Right ventricle myocardium inferior (tissue), 1 donor: ENCODE measurements at places on chromosomes 16 and 17. TPM values are rescaled to one million over a fixed set of nuclear protein-coding genes. Genes with fewer than 3 reads are reported as not detected.

The ZFHX3 gene
- 8.4 TPM for total RNA-seq

The TERB1 gene
- not detected for total RNA-seq

The CLEC18C gene
- not detected for total RNA-seq

The POLDIP2 gene
- total RNA-seq = 160 TPM

The VMP1 gene
- total RNA-seq = 50.6 TPM

The LRRC75A gene
- 1.1 TPM for total RNA-seq

The SLFN13 gene
- 6.7 TPM for total RNA-seq

The FAM117A gene
- total RNA-seq = 10.3 TPM

The NAGPA gene
- 6.5 TPM for total RNA-seq

The KRTAP4-1 gene
- not detected for total RNA-seq

The TBC1D3G gene
- total RNA-seq = not detected

The SECTM1 gene
- total RNA-seq = 4.9 TPM

The KRTAP4-9 gene
- not detected for total RNA-seq

The PRR29 gene
- 0.51 TPM for total RNA-seq

DNA sequence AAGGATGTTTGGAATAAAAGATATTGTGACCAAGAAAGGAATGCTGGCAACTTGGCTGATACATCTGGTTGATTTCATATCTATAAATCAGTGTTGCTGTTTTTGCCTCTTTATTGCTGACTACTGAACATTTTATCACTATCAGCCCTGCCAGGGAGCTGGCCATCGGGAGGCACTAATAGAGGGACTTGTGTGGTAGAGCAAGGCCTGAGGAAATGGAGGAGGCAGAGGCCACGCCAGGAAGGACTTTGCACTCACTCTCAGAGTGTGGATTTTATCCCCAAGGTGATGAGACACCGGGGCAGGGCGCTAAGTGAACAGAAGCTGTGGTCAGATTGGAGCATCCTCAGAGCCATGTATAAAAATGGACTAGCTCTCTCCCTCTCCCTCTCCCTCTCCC is 9.3 kb upstream of the CYB561 start:
- no peak for DNase-seq

- DNase-seq = peak; percentile 30
These were observed 4.6 kb downstream of the ANKRD13B start for GRCh38 chr17:29597361-29598172.

DNA sequence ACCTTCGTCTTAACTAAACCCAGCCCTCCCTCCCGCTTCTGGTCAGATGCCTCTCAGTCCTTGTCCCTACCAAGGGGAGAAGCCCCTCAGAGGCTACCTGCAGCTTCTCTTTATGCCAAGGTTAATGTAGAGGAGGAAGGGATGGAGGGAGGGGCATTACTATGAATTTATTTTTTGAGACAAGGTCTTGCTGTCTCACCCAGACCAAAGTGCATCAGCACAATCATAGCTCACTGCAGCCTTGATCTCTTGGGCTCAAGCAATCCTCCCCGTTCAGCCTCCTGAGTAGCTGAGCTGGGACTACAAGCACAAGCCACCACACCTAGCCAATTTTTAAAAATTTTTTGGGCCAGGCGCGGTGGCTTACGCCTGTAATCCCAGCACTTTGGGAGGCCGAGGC is 15.3 kb downstream of the EPOP start:
- DNase-seq = no peak

DNA sequence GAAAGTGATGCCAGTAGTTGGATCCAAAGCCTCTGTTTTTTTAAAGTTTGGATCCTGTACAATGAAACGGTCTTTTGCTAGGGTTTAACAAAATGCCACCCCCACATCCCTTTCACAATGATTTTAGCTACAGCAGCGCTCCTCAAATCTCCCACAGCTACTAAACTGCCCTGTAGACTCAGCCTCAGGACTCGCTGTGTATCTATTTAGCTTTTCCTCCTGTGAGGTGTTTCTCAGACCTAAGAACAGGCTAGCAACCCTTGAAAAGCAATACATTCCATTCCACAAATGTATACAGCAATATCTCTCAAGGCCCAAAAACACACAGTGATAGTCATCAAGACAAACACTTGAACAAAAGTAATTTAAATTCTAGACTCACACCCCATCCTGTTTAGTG is 206.4 kb downstream of the ZFHX3 start:
- no peak for DNase-seq

DNA sequence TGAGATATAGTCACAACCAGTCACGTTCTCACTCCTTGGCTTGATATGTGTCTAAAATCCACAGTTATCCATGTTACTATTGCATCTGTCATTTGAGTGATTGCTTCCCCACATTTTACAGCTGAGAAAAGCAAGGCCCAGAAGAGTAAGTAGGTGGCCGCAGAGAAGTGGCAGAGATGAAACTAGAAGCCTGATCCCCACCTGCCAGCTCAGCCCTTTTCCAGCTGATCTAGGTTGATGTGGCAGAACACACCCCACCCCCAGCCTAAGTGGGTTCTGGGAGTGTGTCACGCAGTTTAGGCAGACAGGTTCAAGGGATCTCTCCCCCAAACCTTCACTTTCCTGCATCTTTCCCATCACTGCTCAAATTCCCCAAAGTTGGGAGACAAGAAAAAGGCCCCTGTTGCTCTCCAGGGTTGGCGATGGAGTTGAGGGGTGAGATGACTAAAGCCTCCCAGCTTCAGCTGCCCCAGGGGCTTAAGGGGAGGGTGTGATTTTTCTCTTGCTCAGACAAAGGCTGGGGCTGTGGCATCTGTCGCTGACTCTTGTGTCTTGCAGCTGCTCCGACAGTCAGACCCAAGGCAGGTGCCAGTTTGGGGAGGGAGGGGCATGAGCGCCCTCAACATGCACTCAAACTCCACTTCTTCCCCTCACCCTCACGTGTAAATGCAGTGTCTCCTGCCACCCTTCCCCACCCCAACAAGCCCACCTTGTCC is 48.9 kb upstream of the LHX1 start:
- no peak for DNase-seq

- DNase-seq = peak; percentile 45
These were observed 9.4 kb downstream of the CPNE7 start for GRCh38 chr16:89584768-89585549.

DNA sequence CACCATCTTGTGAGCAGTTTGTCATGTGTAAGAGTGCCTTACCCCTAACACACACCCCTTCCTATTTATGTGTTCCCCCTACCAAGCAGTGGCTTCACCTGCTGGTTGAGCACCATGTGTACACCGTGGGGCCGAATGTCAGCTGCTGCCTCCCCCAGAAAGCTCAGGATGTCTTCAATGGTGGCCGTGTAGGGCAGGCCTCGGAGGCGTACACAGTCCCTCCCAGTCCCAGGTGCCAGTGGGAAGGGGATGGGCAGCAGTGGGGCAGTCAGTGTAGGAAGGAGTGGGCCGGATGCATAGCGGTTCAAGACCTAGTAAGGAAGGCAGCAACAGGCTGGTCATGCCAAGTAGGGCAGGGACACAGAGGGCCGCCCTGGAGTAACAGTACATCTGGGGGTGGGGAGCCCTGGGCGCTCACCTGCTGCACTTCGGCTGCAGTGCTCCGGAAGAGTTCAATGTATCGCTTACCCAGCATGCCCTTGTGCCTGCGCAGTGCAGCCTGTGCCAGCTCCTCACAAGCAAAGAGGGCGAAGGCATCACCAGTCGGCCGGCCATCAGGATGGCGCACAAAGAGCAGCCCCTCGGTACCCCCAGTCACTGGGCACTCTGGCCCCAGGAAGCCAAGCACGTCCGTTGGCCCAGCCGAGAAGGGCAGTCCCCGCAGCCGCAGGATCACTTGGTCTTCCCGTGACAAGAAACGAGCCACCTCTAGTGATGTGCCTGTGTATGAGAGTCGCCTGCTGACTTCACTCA is 4.4 kb downstream of the ESRP2 start:
- no peak for DNase-seq

GRCh38 chr17:50364715-50365114 is 8.3 kb downstream of the MRPL27 start:
- DNase-seq = no peak

DNA sequence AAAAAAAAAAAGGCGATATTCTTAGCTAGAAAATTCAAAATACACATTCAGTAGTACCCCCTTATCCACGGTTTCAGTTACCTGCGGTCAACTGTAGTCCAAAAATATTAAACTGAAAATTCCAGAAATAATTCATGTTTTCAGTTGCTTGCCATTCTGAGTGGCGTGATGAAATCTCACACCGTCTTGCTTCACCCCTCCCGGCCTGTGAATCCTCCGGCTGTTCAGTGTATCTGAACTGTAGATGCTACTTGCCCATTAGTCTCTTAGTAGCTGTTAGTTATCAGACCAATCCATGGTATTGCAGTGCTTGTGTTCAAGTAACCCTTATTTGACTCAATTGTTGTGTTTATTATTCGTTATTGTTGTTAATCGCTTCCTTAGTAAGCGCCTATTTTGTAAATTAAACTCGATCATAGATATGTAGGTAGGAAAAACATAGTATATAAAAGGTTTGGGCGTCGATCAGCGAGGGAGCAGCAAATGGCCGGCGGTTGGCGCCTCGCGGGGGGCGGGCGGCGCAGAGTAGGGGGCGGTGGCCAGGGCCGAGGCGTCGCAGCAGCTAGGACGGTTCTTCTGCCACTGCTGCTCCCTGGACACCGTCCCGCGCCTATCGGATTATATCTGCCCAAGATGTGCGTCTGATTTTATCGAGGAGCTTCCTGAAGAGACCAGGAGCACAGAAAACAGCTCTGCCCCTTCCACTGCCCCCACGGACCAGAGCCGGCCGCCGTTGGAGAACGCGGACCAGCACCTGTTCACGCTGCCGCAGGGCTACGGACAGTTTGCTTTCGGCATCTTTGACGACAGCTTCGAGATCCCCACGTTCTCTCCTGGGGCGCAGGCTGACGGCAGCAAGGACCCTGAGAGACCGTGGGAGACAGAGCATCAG is 39.8 kb upstream of the AKAP1 start:
- no peak for DNase-seq

GRCh38 chr16:55399911-55400310 is 75.9 kb downstream of the IRX6 start:
- no peak for DNase-seq

DNA sequence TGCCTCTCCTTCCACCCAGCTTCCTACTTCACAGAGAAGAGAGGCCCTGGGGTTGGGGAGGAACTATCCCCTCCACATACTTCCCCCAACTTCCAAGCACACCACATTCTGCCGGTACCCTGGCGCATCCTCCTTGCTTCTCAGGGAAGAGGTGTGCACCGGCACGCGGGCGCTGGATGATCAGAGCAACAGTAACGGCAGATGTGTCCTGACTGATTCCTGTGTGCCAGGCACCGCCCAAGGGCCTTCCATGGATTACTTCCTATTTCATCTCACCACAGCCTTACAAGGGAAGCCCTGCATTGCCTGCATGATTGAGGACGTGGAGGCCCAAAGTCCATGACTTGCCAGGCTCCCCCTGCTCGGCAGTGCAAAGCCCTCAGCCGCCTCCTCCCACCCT is 21.1 kb upstream of the MLKL start:
- no peak for DNase-seq

GRCh38 chr16:1159973-1160772 is 7.3 kb downstream of the CACNA1H start:
- peak; percentile 81 for DNase-seq

- DNase-seq = no peak
These were observed 647 bp downstream of the VAC14 start for GRCh38 chr16:70800311-70800710.

DNA sequence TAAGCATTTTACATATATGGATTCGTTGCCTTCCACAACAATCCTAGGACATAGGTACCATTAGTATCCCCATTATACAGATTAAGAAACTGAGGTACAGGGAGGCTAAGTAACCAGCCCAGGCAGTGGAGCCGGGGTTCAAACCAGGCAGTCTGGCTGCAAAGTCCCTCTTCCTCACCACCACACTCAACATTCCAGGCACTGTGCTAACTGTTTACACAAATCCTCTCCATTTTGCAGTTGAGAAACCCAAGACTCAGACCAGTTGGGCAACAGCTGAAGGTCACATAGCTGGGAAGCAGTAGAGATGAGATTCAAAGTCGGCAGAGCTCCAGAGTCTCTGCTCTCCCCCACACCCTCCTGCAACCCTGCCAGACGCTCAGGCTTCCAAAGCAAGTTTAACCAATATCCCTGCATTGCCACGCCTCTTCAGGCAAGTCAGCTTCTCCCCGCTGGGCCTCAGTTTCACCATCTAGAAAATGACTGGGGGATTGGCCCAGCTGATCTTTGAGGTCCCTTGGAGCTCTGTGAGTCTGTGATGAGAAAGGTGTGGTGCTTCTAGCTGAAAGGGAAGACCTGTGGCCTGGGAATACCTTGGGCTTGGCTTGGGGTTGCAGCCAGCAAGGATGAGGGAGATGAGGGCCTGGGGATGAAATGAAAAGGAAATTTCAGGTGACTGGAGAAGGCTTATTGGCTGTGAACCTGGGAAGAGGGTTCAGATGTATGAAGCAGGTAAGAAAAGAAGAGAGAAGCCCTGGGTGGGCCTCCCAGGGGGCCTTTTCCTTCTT is 14.0 kb downstream of the CCR7 start:
- DNase-seq = peak; percentile 84

- DNase-seq = no peak
These were observed 191.0 kb downstream of the CPPED1 start for GRCh38 chr16:12612598-12613101.

- no peak for DNase-seq
These were observed at the start of gene BEAN1 for GRCh38 chr16:66427036-66427860. Gene BEAN1, plus strand, starts transcription at chr16:66427295. Its CDS starts 10,382 bp downstream, at chr16:66437677.

GRCh38 chr16:74169687-74170376 is 126.8 kb upstream of the PSMD7 start:
- no peak for DNase-seq

DNA sequence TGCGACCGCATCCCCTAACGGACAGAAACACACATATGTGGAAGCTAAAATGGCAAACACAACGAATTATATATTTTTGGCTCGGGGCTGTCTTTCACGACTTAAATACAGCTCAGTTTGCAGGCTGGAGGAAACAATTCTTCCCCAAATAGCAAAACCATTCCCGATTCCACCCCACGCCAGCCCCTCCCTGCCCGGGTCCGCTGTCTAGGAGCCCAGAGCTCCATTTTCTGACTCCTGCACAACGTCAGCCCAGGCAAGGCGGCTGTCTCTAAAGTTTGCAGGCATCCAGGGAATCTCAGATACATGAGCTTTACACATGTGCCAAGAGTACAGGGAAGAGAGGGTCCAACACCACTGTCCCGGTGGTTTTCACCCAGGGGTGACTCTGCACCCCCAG is 110.5 kb downstream of the ADCY9 start:
- no peak for DNase-seq

- DNase-seq = peak; percentile 81
These were observed 59.8 kb upstream of the ARL4D start for GRCh38 chr17:43338886-43339516.

GRCh38 chr16:68079626-68080344 is 5.4 kb upstream of the NFATC3 start:
- DNase-seq = peak; percentile 91
